ENCODE measurements at places on chromosomes 16 and 17.

DNA sequence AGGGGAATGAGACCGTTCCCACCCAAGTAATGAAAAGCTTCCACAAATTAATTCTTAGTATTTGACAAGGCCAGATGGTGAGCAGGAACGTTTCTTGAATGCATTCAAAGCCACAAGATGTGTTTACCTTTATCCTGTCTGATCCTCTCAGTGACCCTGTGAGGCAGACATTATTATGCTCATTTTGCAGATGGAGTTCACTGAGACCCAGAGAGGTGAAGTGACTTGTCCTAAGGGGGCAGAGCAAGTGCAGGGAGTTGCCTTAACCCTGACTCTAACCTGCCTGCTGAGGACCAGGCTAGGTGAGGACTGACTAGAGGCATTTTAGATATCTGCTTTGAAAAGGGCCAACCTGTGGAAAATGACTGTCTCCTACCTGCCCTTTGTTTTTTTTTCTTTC lies 156.7 kb downstream of the HAPSTR1 start:
- H3K36me3 ChIP-seq = no peaks in the 10 kb centered on the region
- H3K4me1 ChIP-seq = no peaks in the 10 kb centered on the region
- H3K27me3 ChIP-seq = no peaks in the 10 kb centered on the region
- H3K27ac ChIP-seq = no peak overlapping the region
- H3K4me3 ChIP-seq = no peak overlapping the region

DNA sequence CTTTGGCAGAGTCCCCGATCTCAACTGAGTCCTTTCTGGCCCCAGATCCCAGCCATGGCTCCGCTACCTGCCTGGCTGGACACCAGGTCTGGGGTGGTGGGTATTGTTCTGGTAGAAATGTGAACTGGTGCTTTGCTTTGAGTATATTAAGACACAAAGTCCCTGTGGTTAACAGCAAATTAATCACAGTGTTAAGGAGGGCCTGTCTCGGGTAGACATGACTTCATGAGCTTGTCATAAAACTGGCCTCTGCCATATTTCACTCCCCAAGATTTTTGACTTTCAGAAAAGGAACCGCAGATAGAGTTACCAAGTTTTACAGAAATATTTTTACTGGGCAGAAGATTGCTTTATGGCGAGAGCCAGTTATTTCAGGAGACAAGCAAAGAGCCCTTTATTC lies 19.5 kb downstream of the NKD1 start:
- no peak overlapping the region for H3K4me3 ChIP-seq
- H3K27ac ChIP-seq = no peak overlapping the region
- H3K4me1 ChIP-seq = peaks cover 12% of the 10 kb centered on the region
- H3K36me3 ChIP-seq = no peaks in the 10 kb centered on the region
- no peaks in the 10 kb centered on the region for H3K27me3 ChIP-seq

DNA sequence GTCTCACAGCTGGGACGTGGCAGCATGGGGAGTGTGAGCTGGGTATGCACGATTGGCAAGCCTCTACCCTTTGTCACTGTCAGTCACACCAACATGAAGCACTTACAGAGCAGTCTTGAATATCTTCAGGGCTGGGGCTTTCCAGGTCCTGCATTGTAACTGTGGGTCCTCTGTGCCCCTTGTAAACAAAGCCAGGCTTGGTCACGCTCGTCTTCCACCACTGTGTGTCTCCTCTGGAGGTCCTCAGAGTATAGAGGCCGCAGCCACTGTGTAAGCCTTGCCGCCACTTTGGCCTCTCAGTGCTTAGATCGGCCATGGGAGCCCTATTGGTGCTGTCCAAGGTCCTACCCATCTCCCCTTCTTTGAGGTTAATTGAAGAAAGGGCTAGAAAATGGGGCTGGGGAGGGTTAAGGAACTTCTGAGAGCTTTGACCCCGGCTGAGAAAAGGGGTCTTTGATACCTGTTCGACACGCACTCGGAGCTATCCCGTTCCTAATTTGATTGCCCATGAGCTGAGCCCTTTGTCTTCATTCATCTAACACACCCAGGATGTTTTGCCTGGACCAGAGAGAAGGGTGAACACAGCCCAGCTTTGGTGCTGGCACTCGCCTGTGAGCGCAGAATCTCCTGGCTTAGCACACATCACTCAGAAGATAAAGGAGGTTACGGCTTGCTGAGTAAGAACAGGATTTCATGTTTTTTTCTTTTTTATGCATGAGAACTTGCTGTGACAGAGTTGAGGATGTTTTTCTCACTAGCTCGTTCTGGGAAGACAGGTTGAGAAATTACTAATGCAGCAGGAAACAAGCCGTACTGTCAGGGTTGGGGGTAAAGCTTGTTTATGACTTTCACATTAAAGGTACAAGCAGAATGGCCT lies 267.9 kb downstream of the CPPED1 start:
- H3K4me3 ChIP-seq = no peak overlapping the region
- no peaks in the 10 kb centered on the region for H3K36me3 ChIP-seq
- H3K27me3 ChIP-seq = no peaks in the 10 kb centered on the region
- DNase-seq = no peak

GRCh38 chr17:72967977-72968585 lies 124.4 kb downstream of the SLC39A11 start:
- no peak for DNase-seq
- H3K4me1 ChIP-seq = no peaks in the 10 kb centered on the region
- no peak overlapping the region for H3K4me3 ChIP-seq
- no peaks in the 10 kb centered on the region for H3K27me3 ChIP-seq
- H3K27ac ChIP-seq = no peak overlapping the region

DNA sequence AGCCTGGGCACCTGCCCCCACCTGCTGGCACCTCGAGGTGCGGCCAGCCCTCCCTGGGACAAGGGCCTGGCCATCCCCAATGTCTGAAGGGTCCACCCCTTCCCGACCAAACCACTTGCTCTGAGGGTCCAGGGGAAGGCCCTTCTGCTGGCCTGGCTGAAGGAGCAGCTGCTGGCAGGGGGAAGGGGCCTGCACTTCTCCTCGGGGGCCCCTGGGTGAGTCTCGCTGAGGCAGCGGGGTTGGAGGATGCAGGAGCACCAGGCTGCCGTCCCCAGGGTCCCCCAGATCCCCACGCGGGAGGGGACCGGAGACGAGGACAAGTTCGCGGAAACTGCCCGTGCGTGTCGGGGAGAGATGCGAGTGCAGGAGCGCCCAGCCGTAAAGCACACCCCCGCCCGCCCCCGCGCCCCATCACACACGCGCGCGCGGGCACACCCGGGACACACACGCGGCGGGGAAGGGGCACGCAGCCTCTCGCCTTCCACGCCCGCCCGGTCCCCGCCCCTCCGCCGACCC lies 725 bp upstream of the CACNA1H start:
- peak; percentile 77 for DNase-seq
- peaks cover 3% of the 10 kb centered on the region for H3K4me1 ChIP-seq

- DNase-seq = no peak
- no peak overlapping the region for H3K4me3 ChIP-seq
- H3K27me3 ChIP-seq = no peaks in the 10 kb centered on the region
- H3K4me1 ChIP-seq = no peaks in the 10 kb centered on the region
Observed at GRCh38 chr17:43118679-43119615, 6.2 kb downstream of the BRCA1 start.

DNA sequence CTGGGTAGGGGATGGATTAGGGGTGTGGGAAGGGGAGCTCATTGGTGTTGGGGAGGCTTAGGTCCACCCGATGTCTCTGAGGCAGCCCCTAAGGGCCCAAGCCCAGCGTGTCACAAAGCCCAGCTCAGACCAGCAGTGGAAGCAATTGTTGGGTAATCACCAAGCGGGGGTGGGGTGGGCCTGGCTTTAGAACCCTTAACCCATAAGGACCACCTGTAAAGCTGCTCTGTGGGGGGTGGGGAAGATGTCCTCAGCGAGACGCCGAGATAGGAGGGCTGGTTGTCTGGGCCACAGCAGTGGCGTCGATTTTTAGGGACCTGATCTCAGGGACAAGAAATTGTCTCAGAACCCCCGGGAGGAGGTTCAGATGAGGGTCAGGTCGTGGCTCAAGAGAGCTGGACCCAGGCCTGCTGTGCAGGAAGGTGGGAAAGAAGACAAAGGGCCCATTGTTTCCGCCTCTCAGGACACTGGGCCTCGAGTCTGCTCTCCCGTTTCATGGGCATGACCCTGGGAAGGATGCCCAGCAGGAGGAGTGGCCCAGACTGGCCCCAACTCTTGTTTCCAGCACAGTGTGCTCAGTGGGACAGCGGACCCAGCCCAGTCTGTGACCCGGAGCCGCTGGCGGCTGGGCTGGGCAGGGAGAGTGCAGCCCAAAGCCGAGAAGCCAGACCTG lies 15.9 kb downstream of the ST6GALNAC2 start:
- H3K4me1 ChIP-seq = no peaks in the 10 kb centered on the region
- H3K27ac ChIP-seq = no peak overlapping the region
- no peak for DNase-seq
- H3K27me3 ChIP-seq = no peaks in the 10 kb centered on the region

DNA sequence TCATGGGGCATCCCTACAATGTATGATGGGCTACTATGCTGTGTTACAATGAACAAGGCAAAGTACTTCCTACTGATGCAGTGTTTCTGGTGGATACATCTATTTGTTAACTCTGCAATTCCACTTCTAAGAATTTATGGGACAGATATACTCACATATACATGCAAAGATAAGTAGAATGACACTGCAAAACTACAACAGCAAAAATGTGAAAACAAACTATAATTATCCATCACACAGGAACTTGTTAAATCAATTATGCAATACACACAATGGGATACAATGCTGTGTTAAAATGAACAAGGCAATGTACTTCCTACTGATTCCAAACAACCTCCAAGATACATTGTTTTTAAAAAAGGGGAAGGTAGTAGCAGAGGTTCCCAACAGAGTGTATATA lies 3.2 kb downstream of the DDX52 start:
- no peak overlapping the region for H3K27ac ChIP-seq
- no peak for DNase-seq
- peaks cover 7% of the 10 kb centered on the region for H3K27me3 ChIP-seq
- H3K4me3 ChIP-seq = no peak overlapping the region
- H3K36me3 ChIP-seq = peaks cover 7% of the 10 kb centered on the region

DNA sequence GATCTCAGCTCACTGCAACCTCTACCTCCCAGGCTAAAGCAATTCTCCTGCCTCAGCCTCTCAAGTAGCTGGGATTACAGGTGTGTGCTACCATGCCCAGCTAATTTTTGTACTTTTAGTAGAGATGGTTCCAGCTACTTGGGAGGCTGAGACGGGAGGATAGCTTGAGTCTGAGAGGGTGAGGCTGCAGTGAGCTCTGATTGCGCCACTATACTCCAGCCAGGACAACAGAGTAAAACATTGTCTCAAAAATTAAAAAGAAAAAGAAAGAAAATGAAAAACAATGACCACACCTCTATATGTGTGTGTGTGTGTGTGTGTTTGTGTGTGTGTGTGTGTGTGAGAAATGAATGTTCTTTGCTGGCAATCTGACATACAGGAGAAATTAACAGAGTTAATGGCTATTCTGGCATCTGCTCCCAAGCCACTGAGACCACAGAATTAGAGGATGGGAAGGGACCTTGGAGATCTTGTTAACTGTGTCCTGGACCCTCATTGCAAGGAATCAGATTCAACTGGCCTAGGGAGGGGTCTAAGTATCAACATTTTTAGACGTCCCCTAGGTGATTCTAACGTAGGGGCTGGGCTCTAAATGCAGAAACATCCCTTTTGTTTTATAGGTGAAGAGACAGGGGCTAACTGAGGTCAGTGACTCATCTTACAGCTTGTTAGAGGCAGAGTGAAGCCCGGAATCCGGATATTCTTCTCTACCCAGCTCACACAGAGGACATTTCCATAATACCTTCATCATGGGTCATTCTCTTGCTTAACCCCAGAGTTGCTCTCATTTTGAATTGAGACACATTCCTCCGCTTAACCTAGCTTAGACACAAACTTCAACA lies 16.4 kb upstream of the MARCHF10 start:
- no peak overlapping the region for H3K27ac ChIP-seq
- no peaks in the 10 kb centered on the region for H3K4me1 ChIP-seq

DNA sequence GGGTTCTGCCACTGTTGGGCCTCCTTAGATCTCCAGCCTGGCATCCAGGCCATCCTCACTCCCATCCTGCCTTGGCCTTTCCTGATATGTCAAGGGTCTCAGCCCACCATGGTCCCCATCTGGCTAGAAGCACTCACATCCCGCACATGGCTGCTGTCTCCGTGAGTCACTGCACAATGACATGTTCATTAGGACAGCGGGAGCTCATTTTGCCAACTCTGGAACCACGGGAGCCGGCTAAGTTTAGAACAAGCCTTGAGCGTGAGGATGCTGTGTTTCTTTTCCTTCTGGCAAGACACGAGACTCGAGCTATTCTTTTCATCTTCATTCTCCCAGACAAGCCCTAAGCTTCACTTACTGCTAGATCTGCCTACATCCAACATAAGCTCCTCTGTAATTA lies 65.7 kb upstream of the KSR1 start:
- no peaks in the 10 kb centered on the region for H3K27me3 ChIP-seq
- no peaks in the 10 kb centered on the region for H3K4me1 ChIP-seq
- H3K4me3 ChIP-seq = no peak overlapping the region
- no peaks in the 10 kb centered on the region for H3K36me3 ChIP-seq

DNA sequence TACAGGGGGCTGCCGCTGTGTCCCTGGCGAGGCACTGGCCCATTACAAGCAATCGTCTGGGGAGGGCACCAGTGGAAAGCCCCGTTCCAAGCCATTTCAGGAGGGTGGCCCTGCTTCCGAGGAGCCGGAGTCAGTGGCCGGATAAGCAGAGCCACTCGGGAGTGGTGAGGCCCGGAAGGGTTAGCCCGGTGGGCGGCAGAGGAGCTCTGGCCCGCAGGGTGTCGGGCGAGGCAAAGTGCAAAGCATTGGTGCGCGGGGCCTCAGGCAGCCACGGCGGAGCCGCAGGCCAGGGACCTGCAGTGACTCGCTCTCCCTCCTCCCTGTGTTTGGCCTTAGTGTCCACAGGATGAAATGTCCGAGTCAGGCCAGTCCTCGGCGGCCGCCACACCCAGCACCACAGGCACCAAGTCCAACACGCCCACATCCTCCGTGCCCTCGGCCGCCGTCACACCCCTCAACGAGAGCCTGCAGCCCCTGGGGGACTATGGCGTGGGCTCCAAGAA lies 24.6 kb downstream of the NME3 start:
- no peak overlapping the region for H3K27ac ChIP-seq
- H3K36me3 ChIP-seq = peaks cover 5% of the 10 kb centered on the region
- no peaks in the 10 kb centered on the region for H3K27me3 ChIP-seq
- no peaks in the 10 kb centered on the region for H3K4me1 ChIP-seq
- no peak for DNase-seq

- H3K36me3 ChIP-seq = no peaks in the 10 kb centered on the region
- H3K27me3 ChIP-seq = no peaks in the 10 kb centered on the region
- H3K4me3 ChIP-seq = no peak overlapping the region
- H3K4me1 ChIP-seq = peaks cover 21% of the 10 kb centered on the region
Observed at GRCh38 chr17:3005696-3006095, 57.7 kb downstream of the OR1D5 start.

GRCh38 chr17:58046239-58047094 lies 36.8 kb upstream of the DYNLL2 start:
- no peak for DNase-seq
- no peaks in the 10 kb centered on the region for H3K4me1 ChIP-seq
- H3K4me3 ChIP-seq = no peak overlapping the region
- H3K27me3 ChIP-seq = peaks cover 2% of the 10 kb centered on the region
- H3K27ac ChIP-seq = no peak overlapping the region

- no peak overlapping the region for H3K27ac ChIP-seq
- no peaks in the 10 kb centered on the region for H3K27me3 ChIP-seq
- H3K4me1 ChIP-seq = no peaks in the 10 kb centered on the region
- peaks cover 5% of the 10 kb centered on the region for H3K36me3 ChIP-seq
Observed at GRCh38 chr17:57637666-57638010, 107.5 kb downstream of the CCDC182 start.

GRCh38 chr17:80166446-80166845 lies 3.4 kb upstream of the CARD14 start:
- H3K27me3 ChIP-seq = no peaks in the 10 kb centered on the region
- DNase-seq = no peak
- no peak overlapping the region for H3K27ac ChIP-seq
- no peak overlapping the region for H3K4me3 ChIP-seq
- H3K36me3 ChIP-seq = no peaks in the 10 kb centered on the region
- H3K4me1 ChIP-seq = no peaks in the 10 kb centered on the region

- no peaks in the 10 kb centered on the region for H3K4me1 ChIP-seq
- no peak overlapping the region for H3K4me3 ChIP-seq
- no peaks in the 10 kb centered on the region for H3K36me3 ChIP-seq
- H3K27ac ChIP-seq = no peak overlapping the region
Observed at GRCh38 chr16:46900455-46901235, 16.5 kb downstream of the GPT2 start.
